ENCODE measurements at places on chromosomes 16 and 17. TPM values are rescaled to one million over a fixed set of nuclear protein-coding genes. Genes with fewer than 3 reads are reported as not detected.

CEP295NL gene
- 11.3 TPM for total RNA-seq

DNA sequence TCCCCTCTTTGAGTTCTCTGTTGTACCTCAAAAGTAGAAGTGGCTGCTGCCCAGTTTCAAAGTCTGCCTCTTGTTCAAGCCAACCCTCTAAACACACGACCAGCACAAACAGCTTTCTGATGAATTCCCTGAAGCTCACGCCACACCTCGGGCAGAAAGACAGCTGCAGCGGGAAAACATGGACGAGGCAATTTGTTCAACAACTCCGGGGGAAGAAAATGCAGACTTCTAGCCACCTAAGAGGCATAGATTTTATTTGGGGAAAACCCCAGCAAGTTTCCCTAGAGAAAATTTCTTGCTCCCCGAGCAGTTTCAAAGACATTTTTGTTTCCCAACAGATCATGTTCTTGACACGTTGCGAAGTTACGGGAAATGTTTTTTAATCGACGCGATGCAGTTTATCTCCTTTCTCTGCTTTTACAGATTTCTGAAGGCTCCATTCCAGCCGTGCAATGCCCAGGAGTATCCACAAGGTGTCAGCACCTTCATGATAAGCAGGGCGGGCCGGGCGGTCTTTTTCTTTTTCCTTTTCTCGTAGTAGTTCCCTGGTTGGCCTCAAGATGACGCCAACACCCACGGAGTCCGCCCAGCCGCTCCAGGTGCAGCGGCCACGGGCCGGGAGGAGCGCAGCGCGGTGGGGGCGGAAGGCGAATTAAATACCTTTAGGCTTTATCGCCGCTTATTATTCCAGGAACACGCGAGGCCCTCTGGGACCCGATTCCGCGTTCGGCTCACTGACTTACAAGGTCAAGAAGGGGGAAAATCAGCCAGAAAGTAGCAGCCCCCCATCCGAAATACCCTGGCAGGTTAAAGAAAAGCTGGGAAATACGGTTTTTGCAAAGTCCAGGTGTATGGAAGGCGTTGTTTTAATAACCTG, 2.9 kb upstream of the FOXC2 start:
- no peak overlapping the region for H3K27ac ChIP-seq
- no peak overlapping the region for H3K4me3 ChIP-seq
- peaks cover 22% of the 10 kb centered on the region for H3K4me1 ChIP-seq
- DNase-seq, result peak; percentile 96
- no peaks in the 10 kb centered on the region for H3K27me3 ChIP-seq
- no peaks in the 10 kb centered on the region for H3K36me3 ChIP-seq

DNA sequence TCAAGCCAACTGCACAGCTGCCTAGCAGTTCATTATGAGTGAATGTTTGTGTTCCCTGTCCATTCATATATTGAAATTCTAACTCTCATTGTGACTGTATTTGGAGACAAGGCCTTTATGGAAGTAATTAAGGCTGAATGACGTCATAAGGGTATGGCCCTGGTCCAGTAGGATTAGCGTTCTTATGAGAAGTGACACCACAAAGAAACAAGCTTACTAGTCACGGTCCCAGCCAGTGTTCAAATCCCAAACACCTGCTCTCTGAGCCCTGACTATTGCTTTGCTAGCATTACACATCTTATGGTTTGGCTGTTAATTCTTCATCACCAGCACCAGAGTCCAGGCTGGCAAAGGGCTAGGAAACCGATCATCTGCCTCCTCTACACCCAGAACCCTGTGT, 2.2 kb downstream of the ZNF668 start:
- H3K27me3 ChIP-seq, result no peaks in the 10 kb centered on the region
- no peak overlapping the region for H3K27ac ChIP-seq
- H3K4me3 ChIP-seq, result peak overlapping the region; percentile 94

- H3K27me3 ChIP-seq, result no peaks in the 10 kb centered on the region
- H3K4me1 ChIP-seq, result no peaks in the 10 kb centered on the region
- no peak for DNase-seq
Measured at GRCh38 chr17:63516910-63517824, 6.0 kb upstream of the KCNH6 start.

ZNF276 gene
- 59.0 TPM for total RNA-seq

TRAPPC2L gene
- 47.9 TPM for total RNA-seq

DNA sequence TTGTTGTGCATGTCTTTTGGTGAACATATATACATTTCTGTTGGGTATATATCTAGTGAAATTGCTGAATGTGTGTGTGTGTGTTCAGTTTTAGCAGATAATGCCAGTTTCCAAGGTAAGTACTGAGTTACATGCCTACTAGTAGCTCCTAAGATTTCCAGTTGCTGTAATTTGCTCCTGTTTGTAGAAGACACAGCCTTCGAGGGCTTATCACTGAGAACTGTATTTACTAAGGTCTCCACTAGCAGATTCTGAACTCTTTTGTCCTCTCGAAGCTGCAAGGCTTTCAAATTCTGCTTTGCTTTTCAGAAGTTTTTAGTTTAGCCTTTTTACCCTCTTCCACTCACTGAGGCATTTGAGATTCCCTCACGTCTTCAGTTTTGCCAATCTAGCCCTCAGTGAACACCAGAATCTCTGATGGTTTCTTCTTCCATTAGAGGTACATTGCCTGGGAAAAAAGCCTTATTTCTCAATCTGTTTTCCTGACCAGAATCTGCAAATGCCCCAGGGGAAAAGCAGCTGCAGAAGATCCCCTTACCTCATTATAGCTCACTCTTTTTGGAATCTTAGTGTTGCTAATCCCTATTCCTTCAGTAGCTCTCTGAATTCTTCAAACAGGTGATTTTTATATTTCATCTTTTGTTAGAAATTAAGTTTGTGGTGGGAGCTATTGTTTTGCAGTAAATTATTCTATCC, 52.9 kb downstream of the NF1 start:
- H3K4me3 ChIP-seq, result no peak overlapping the region
- no peaks in the 10 kb centered on the region for H3K27me3 ChIP-seq
- H3K36me3 ChIP-seq, result no peaks in the 10 kb centered on the region
- no peak for DNase-seq
- H3K27ac ChIP-seq, result no peak overlapping the region

CD300A gene
- total RNA-seq, result 5.6 TPM

DNA sequence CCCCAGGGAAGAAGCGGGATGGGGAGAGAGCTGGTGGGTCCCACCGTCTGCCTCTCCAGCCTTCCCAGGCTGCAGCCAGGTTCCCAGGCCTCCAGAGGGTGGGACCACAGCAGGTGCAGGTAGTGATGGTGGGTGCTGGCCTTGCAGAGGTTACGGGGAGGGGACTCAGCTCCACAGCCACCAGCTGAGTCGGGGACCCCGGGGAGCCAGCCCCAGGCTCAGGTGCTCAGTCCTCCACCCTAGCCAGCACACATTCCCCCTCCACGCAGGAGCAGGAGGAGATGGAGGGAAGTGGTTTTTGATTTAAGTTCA, 5.0 kb downstream of the TP53I13 start:
- H3K27ac ChIP-seq, result no peak overlapping the region
- peak; percentile 45 for DNase-seq
- H3K36me3 ChIP-seq, result no peaks in the 10 kb centered on the region

KIF2B gene
- total RNA-seq, result not detected

TEKT1 gene
- not detected for total RNA-seq

CDK5R1 gene
- 1.9 TPM for total RNA-seq

CSH1 gene
- not detected for total RNA-seq

- peak overlapping the region; percentile 77 for H3K4me3 ChIP-seq
- no peaks in the 10 kb centered on the region for H3K27me3 ChIP-seq
- peak overlapping the region; percentile 96 for H3K27ac ChIP-seq
- H3K4me1 ChIP-seq, result peaks cover 7% of the 10 kb centered on the region
- H3K36me3 ChIP-seq, result no peaks in the 10 kb centered on the region
- DNase-seq, result no peak
Measured at GRCh38 chr16:75250809-75251279, 580 bp downstream of the BCAR1 start.

ARHGDIG gene
- total RNA-seq, result not detected

GRCh38 chr16:69818891-69819545, 56.9 kb downstream of the WWP2 start:
- H3K4me3 ChIP-seq, result no peak overlapping the region
- peaks cover 27% of the 10 kb centered on the region for H3K4me1 ChIP-seq
- H3K27me3 ChIP-seq, result no peaks in the 10 kb centered on the region
- DNase-seq, result no peak
- H3K36me3 ChIP-seq, result peaks cover 9% of the 10 kb centered on the region

DNA sequence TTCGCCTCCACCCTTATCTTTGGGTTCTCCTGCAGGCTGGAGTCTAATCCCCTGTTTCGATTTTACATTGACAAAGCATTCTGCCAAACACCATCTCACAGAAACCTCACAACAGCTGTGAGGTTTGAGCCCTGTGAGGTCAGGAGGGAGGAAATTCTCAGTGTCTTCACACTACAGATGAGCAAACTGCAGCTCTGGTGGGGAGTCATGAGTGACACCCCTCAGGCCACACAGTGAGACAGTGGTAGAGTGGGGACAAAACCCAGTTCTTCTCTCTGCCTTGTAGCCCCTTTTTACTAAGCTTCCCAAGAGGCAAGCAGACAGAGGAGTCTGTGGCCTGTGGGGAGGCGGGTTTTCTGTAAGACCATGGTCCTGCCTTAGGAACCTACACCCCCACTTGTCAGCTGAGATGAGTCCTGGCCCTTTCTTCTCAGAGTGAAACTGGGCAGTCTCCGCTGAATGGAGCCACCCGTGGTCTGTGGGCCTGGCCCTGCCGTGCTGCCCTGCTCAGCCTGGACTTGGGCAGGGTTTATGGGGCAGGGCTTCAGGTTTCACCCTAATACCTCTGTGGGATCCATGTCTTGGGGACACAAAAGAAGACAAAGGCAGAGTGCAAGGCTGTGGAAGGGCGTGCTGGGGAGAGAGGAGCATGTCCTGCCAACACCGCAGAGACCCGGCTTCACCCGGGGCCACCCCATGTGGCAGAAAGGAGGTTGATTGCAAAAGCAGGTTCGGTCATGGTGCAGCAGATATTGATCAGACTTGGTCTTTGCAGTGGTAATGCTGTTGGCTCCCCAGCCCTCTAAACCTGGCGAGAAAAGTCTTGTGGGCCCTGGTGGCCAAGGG, 59.0 kb downstream of the ABR start:
- H3K4me1 ChIP-seq, result peaks cover 10% of the 10 kb centered on the region
- no peaks in the 10 kb centered on the region for H3K27me3 ChIP-seq
- H3K27ac ChIP-seq, result peak overlapping the region; percentile 89
- H3K36me3 ChIP-seq, result no peaks in the 10 kb centered on the region
- no peak for DNase-seq
- no peak overlapping the region for H3K4me3 ChIP-seq

GRCh38 chr16:51159865-51160264, 8.8 kb upstream of the SALL1 start:
- no peaks in the 10 kb centered on the region for H3K27me3 ChIP-seq
- no peaks in the 10 kb centered on the region for H3K4me1 ChIP-seq
- H3K4me3 ChIP-seq, result no peak overlapping the region
- no peak for DNase-seq
- H3K27ac ChIP-seq, result no peak overlapping the region
- no peaks in the 10 kb centered on the region for H3K36me3 ChIP-seq

DNA sequence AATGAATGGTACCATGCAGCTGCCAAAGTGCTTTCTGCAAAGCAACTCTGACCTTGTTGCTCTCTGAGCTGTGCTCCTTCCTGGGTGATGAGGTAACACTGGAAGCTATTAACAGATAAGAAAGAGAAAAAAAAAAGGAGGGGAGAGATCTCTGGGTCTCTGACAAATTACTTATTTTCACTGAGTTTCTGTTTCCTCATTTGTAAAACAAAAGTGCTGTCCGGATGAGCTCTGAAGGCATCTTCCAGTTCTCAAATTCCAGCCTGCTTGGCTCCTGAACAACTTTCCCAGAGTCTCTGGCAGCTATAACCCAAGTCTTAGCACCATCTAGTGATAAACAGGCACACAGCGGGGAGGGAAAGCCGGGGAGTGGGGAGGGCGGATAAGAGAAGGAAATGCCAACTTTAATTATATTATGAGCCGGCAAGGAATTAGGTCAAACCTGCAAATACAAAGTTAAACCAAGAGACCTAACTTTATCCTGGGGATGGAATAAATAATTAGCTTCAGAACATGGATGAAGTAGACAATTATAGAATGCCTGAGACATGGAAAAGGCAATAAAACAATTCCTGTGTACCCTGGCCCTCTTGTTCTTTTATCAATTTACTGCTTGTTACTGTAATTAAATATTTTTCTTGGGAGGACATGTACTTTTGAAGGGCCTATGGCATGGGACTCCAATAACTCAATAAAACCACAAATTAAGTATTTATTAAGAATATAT, 61.3 kb upstream of the KIFC3 start:
- H3K36me3 ChIP-seq, result no peaks in the 10 kb centered on the region
- no peaks in the 10 kb centered on the region for H3K27me3 ChIP-seq
- no peak for DNase-seq
- H3K27ac ChIP-seq, result peak overlapping the region; percentile 54
- H3K4me1 ChIP-seq, result no peaks in the 10 kb centered on the region

DNA sequence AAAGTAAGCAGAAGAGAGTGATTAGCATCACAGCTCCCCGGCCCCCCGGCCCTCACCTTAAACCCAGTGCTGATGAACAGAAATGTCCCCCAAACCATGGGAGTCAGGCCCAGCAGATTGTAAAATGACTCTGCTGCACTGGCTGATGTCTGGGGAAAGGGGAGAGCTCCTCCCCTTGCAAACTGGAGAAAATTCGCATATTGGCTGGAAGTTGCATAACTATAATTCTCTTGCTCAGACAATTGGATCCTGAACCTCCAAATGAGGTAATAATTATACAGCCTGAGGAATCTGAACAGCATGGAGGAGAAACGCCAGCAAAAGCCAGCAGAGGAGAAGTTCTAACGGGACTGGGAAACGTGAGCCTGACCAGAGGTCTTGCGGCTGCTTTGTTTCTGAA, 109.7 kb downstream of the C16orf95 start:
- no peaks in the 10 kb centered on the region for H3K36me3 ChIP-seq
- no peak overlapping the region for H3K27ac ChIP-seq
- DNase-seq, result no peak
- H3K27me3 ChIP-seq, result no peaks in the 10 kb centered on the region

DNA sequence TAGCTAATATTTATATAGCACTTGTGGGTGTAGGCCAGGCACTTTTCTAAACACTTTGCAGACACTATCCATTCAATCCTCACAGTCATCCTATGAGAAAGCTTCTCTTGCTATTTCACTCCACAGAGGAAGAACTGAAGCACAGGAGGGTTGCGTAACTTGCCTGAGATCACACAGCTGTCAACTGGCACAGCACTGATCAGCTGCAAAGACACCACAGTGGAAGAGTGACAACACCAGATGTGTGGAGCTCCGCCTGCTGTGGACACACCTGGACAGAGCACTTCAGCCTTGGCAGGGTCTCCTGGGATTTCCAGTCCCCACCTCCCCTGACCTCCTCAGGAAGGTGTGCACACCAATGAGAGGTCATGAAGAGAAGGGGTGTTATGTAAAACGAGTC, 13.3 kb upstream of the CNEP1R1 start:
- no peaks in the 10 kb centered on the region for H3K27me3 ChIP-seq
- H3K36me3 ChIP-seq, result no peaks in the 10 kb centered on the region
- H3K4me1 ChIP-seq, result no peaks in the 10 kb centered on the region
- no peak overlapping the region for H3K27ac ChIP-seq
- no peak overlapping the region for H3K4me3 ChIP-seq

Measured in Peyer's patch (tissue), 4 donors.